ENCODE measurements at places on chromosomes 4 and X.

DNA sequence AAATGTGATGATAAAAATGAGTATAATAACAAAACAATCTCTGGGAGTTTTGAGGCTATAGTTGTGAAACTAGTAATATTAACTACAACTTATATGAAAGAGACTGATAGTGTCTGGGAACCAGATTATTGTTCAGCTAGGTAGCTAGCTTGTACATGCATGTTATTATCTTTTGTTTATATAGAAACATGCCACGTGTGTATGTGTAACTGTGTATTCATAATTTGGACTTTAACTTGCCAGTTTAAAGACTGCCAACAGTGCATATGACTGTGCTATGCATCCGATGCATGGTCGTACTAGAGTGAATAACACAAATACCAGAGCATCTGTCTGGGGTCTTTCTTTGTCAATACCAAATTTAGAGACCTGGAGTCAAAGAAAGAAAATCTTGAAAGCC, 92.2 kb downstream of the ADGRL3 start:
- no peak for DNase-seq

DNA sequence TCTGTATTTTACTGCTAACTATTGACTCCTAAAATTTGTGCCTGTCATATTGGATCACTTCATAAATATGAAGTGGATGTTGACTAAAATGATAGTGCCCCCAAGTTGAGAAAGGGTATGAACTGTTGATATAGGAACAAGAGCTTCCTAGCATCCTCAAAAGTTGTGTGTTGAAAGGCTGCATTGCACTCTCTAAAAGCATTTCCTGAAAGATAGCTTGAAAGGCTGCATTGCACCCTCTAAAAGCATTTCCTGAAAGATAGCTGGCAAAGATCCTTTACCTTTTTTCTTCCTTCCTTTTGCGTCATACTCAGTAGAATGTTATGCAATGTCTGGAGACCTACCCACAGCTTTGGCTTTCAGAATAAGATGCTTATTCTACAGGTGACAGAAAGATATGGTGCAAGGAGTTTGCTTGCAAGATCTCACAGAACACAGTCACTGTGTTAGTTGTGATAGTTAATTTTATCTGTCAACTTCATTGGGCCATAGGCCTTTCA, 274.6 kb upstream of the GALNTL6 start:
- DNase-seq, result no peak

DNA sequence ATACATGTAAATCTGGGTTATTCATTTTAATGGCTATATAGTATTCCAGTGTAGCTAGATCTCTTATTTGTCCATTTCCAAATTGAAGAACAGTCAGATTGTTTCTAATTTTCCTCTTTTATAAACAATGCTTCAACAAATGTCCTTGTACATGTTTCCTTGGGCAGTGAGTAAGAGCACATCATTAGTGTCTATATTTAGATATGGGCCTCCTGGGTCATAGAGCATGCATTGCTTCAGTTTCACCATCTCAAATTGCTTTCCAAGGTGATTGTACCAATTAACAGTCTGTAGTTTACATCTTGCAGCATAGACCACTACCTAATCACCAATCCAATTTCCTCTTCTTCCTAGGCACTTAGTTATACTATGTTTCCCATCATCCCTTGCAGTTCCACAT, 13.4 kb downstream of the PHKA2 start:
- DNase-seq, result no peak

GRCh38 chr4:107467461-107467860, 252.6 kb downstream of the PAPSS1 start:
- DNase-seq, result no peak

- no peak for DNase-seq
Observed at GRCh38 chrX:154429711-154430110, 1.2 kb downstream of the ATP6AP1 start.

GRCh38 chrX:31376408-31377022, 304.7 kb upstream of the FTHL17 start:
- DNase-seq, result no peak

DNA sequence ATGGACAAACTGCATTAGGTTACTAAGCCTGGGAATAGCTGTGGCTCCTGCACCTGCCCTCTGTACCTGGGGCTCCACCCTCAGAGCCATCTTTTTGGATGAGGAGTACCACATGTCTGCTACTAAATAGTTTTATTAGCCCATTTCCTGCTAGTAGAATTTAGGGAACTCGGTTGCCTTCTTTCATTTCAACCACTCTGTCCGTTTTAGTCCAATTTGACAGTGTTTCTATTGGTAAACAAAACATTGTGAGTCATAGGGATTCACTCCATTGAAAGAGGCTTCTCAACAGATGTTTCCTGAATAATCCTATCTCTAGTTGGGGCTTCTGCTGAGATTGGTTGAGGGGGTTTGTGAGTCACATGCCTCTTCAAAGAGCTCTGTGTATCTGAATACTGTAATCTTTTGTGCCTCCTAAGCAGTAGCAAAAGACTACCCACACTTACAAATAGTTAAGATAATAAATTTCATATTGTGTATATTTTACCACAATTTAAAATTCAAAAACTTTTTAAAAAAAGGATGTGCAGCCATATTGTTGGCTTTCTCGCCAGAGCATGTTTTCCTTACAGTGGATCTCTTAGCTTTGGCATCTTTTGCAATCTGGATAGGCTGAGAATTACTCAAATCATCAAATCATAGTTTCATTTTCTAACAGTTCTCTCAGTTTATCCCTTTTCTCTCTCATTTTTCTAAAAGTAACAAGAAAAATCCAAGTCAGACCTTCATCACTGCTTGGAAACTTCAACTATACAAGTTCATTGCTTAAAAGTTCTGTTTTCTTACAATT, 9.9 kb downstream of the FAM200B start:
- DNase-seq, result no peak

DNA sequence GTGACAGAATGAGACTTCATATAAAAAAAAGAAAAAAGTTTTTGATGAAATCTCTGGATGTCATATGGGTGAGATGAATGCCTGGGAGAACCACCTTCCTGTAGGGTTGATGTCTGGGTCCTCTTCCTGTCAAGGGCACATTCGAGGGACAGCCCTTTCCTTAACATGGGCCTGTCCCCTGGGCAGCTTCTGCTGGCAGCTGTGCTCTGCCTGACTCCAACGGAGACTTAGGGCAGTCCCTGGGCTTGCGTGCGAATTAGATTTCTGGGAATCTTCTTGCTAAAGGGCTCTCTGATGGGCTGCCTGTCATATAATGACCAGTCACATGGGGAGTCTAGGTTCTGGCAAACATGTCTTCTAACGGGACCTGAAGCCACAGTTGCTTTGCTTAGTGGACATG, 40.7 kb downstream of the TNIP2 start:
- no peak for DNase-seq

GRCh38 chrX:56728321-56728720, 722 bp upstream of the NBDY start:
- DNase-seq, result no peak

DNA sequence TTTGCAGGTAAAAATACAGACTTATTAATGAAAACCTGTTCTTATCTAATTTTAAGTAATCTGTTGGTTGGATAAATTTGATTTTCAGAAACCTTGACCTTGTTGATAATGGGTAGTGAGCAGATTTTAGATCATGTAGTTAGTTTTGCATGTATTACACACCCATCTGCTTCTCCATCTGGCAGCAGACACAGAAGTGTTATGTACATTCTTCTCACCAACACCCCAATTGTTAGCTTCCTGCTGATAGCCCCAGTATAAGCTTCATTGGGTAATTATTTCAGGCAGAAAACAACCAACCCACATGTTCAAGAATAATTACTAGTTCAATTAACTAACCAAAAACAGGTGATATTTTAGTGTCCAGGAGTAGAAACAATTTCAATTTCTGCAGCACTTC, 1740.5 kb upstream of the AGA start:
- DNase-seq, result no peak

- no peak for DNase-seq
Observed at GRCh38 chr4:80484712-80485111, 149.2 kb downstream of the CFAP299 start.

- DNase-seq, result no peak
Observed at GRCh38 chr4:137212601-137213000, 319.7 kb downstream of the PCDH18 start.

Data from NCI-H446 (cell line).